ENCODE measurements at places on chromosomes 2 and 18.

GRCh38 chr18:49022311-49023161, 71.8 kb upstream of the SMAD7 start:
- no peak for DNase-seq

DNA sequence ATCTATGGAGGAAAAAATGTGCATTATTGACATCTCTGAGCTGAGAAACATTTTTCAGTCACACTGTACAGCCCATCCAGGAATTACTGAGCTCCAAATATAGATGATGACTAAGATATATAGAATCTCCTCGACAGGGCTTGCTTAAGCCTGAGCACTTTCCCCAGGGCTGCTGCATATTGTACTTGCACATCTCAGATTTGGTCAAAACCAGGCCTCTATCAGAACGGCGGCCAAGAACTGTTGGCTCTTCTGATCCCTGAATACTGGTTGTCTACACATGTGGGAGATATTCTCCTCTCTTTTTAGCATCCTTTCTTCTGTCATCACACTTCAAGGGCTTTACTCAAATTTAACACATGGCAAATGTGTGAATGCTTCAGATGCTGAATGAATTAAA, 201.5 kb upstream of the SLC35G4 start:
- DNase-seq: no peak

DNA sequence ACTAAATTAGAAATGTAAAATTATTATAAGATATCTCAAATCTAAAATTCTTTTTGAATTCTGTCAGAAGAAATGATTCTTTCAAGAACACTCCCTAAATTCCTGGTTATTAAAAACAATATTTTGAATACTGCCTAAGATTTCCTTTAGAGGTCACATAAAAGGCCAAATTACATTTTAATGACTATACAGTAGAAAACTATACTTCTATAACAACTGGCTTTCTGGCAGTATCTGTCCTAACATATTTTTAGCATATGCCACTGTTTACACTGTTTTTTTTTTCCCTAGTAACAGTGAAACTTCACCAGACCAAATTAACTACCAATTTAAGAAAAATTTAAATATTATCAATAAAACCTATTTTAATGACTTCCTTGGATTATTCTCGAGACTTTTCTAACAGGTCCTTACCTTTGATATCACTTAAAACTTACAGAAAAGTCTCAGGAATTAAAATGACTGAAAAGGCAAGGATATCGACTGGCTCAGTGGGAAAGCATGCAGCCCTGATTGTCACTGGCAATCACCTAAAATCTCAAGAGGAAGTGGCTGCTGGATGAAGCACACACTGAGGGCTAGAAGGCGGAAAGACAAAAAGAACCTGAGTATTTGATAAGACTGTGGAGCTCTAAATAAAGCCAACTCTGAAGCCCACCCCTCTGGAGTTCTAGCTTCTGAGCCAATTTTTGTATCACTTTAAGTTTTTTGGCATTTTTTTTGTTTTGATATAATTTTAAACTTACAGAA, 59.6 kb downstream of the SPIRE1 start:
- no peak for DNase-seq

DNA sequence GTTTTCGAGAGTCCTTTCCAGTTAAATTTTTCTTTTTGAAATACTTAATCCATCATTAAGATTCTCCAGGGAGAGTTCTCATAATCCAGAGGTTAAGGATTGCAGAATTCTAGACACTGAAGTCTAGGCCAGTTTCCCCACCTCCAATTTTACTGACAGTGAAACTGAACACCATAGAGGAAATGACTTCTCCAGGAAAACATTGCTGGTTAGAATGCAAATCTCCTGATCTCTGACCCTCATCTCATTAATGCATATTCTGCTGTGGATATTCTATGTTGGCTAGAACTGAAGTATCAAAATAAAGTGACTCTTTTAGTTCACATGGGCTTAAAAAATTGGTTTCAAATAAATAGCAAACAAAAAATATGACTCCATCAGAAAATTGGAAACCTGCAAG, 105.8 kb upstream of the UGP2 start:
- no peak for DNase-seq

GRCh38 chr2:26914659-26915310, 55.7 kb upstream of the MAPRE3 start:
- no peak for DNase-seq

GRCh38 chr2:110852541-110853263, 120.3 kb downstream of the ACOXL start:
- no peak for DNase-seq

GRCh38 chr2:70936165-70936978, 672 bp downstream of the ATP6V1B1 start:
- peak; percentile 32 for DNase-seq

DNA sequence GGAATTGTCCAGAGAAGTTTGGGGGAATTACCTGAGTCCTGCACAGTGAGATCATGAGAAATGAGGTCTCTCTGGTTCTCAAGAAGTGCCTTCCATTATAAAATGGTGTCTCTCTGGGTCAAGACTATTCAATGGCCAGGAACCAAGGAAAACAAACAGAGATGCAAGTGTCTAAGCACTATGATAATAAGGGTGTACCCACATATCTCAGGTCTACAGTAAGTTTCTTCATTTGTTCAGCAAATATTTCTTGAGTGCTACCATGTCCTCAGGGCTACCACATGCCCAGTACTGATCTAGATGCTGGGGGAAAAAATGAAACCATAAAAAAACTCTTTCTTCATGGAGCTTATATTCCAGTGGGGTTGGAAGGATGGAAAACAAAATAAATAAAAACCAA, 170.0 kb downstream of the ACKR3 start:
- DNase-seq: no peak

- no peak for DNase-seq
These were observed 459.5 kb downstream of the DLGAP1 start for GRCh38 chr18:3995476-3996102.

DNA sequence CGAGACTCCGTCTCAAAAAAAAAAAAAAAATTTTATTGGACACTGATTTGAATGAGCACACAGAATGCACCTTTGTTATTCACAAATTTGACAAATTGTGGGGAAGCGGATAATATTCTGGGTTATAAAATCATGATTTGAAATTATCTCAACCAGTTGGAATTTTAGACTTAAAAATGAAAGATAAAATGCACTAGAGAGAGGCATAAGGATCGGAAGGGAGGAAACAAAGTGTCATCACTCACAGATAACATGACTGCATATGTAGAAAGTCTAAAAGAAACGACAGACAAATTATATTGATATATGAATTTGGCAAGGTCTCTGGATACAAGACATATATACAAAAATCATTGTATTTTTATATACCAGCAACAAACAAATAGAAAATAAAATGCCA, 70.6 kb downstream of the CD28 start:
- no peak for DNase-seq

- no peak for DNase-seq
These were observed 45.4 kb downstream of the CHN1 start for GRCh38 chr2:174959787-174960186.

- no peak for DNase-seq
These were observed 50.9 kb upstream of the AFF3 start for GRCh38 chr2:100193291-100193710.

GRCh38 chr2:40374543-40375240, 77.2 kb downstream of the SLC8A1 start:
- peak; percentile 13 for DNase-seq

DNA sequence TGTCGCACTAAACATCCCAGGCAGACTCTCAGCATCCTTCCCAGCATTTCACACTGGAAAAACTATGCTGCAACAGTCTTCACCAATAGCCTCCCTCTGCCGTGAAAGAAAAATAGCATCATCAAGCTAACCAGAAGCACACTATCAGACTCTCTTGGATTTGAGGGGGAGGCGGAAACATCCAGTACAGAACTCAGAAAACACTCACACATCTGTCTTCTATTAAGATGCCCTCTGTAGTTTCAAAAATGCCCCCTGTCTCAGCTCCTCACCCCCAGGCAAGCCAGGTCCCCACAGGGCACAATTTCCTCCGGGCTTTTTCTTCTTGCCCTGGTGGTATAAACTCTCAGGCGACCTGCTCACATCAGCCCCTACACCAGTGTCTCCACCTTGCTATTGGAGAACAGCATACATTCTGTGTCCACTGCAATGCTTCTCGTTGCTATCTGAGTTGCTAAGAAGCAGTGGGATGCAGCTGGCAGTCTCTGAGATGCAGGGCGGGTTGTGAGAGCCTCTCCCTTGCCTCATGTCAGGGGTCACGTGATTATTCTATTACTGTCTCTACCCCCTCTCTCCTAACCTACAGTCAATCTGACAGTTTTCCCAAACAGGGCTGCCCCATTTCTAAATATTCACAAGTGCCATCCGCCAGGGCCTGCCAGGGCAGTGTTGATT, 189.9 kb downstream of the INO80D start:
- DNase-seq: peak; percentile 8

GRCh38 chr2:237714690-237715458, 83.7 kb upstream of the RBM44 start:
- no peak for DNase-seq

- no peak for DNase-seq
These were observed 58.7 kb downstream of the MAPRE2 start for GRCh38 chr18:35099911-35100310.

- no peak for DNase-seq
These were observed 33.4 kb downstream of the OSBPL1A start for GRCh38 chr18:24364177-24364576.

GRCh38 chr2:19580830-19581229, 222.4 kb upstream of the OSR1 start:
- no peak for DNase-seq

GRCh38 chr2:12201369-12201768, 454.9 kb downstream of the LPIN1 start:
- DNase-seq: no peak

GRCh38 chr2:160457588-160457987, 36.0 kb downstream of the RBMS1 start:
- DNase-seq: no peak

DNA sequence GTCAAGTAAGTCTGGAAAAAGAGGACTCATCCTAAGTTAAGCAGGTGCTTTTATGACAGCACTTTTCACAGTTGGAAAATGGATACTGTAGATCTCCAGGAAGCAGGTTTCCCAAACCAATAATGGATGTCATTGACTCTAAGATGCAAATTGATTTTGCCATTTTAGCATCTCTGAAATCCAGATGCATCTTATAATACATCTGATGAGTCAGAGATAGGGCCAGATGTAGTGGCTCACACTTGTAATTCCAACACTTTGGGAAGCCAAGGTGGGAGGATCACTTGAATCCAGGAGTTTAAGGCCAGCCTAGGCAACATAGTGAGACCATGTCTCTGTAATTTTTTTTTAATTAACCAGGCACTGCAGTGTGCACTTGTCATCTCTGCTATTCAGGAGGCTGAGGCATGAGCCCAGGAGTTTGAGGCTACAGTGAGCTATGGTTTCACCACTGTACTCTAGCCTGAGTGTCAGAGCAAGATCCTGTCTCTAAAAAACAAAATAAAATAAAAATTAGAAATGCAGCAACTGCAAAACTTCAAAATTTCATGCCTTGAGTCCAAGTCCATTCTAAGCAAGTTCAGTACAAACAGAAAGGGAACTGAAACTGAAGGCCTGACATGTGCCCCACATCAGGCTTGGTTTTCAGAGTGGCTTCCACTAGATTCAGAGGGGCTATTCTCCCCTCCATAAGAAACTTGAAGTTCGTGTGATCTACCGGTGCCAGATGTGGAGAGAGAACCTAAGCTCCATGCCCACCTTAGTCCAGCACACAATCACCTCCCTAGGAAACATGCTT, 267.8 kb upstream of the NCKAP5 start:
- DNase-seq: no peak

DNA sequence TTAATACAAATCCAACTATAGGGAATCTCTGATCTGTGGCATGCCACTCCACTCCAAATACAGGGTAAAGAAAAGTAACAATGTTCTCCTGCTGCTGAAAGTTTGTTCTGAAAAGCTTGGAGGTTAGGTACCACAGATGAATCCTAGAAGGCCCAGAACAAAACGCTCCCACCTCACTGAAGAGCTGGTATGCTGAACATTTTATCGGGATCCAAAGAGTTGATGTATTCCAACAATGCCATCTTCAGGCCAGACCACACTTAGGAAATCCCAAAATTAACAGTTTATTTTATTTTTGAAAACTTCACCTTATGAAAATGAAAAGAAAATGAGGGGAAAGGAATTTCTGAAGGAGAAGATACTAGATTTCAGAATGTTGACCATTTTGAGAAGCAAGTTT, 145.1 kb upstream of the CDH19 start:
- no peak for DNase-seq

GRCh38 chr2:81181845-81182244, 877.3 kb upstream of the LRRTM1 start:
- DNase-seq: no peak

- DNase-seq: no peak
These were observed 10.1 kb upstream of the ST3GAL5 start for GRCh38 chr2:85898881-85899280.

DNA sequence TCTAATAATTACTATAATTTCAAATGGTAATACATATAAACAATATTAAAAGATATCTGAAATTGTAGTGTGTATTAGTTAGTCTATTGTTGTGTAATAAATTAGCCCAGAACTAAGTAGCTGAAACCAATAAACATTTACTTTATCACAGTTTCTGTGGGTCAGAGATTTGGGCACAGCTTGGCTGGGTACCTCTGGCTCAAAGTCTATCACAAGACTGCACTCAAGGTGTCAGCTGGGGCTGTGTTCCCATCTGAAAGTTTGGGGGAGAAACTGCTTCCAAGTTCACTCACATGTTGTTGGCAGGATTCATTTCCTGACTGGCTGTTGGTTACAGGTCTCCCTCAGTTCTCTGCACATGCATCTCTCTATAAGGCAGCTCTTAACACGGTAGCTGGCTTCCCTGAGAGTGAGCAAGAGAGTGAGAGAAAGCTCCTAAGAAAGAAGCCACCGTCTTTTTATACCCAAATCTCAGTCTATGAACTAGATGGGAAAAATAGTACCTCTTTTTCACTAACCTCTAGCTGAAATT, 25.6 kb upstream of the WIPF1 start:
- DNase-seq: no peak

- DNase-seq: peak; percentile 77
These were observed 140.5 kb downstream of the ST6GAL2 start for GRCh38 chr2:106745468-106745867.

DNA sequence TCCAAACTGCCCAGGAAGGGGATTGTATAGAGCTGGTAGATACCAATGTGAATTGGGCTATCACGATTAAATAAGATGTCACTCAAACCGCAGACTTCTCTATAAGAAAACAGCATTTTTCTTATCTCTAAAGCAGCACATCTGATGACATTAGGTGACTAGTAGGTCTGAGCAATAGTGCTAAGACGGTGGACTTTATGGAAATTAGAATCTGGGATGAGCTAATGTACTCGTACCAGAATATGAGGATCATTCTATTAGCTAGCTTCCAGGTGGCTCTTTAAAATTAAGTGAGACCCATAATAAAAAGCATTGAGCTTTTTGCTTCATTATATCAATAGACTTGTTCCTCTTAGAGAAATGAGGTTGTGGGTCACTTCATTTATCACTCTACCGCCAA, 130.0 kb upstream of the MC4R start:
- DNase-seq: no peak

- no peak for DNase-seq
These were observed 65.0 kb upstream of the BCL2L11 start for GRCh38 chr2:111055735-111056134.

Data from DMS153 (cell line).